Left ventricle myocardium inferior (tissue), 1 donor: ENCODE measurements at places on chromosomes 2 and 18. TPM values are rescaled to one million over a fixed set of nuclear protein-coding genes. Genes with fewer than 3 reads are reported as not detected.

DNA sequence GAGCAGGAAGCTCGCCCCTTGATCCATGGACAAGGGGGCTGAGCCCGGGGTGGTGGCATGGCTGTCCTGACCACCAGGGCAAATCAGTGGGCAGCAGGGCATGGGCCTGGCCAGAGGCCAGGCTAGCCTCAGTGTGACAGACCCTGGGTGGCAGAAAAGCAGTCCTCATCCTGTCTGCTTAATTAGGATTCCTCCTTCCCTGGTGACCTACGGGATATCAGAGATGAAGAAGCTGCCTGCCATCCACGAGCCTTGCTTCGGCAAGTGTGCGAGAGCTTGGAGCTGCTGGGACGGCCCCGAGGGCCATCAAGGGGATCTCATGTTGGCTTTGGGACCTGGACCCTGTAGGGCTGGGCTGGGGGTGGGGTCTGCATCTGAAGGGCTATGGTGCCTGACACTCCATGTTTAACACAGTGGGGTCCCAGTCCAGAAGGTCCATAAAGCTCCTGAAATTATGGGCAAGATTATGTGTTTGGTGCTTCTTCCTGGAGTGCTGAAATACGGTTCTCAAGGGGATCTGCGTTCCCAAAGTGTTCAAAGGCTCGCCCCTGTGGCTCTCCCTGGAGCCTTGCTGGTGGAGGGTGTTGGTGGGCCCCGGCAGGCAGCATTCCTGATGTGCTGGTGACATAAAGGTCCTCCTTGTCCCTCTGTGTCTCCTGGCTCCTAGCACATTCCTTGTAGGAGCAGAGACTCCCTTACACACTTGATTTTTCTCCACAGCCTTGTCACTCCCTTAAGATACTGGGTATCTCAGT, 52.6 kb downstream of the KCNIP3 start:
- DNase-seq, result no peak
- H3K4me3 ChIP-seq, result no peak overlapping the region
- H3K27ac ChIP-seq, result no peak overlapping the region

DNA sequence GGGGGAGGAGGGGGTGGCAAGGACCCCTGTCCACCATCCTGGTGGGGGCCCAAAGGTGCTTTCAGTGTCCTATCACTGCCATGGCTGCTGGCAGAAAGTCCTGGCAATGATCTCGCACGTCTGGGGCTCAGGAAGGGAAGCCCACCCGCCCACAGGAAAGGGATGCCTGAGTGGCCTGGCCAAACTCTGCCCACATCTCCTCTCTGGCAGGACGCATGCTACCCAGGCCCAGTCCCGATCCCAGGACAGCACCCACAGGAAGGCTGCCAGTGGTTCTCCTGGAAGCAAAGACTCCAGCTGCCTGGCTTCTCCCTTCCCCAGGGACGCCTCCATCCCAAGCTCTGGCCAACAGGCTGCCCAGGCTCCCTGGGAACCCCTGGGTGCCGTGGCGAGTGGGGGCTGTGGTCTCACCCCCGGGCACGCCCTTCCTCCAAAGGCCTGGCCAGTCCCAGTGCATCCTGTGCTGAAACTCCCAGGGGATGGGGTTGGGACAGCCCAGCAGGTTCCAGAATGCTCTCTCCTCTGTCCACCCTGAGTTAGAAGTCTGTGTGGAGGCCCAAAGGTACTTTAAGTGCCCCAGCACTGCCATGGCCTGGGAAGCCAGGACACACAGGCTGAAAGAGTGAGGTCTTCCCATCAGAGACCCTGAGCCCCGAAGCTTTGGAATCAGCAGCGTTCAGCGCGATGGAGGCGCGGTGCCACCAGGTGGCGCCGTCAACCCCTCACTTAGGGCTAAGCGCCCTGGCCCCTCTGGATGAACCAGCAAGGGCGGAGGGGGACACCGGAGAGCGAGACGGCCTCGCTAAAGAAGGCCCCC, 29.8 kb upstream of the TAF1B start:
- peak overlapping the region; percentile 45 for H3K4me3 ChIP-seq
- H3K4me1 ChIP-seq, result peaks cover 17% of the 10 kb centered on the region
- H3K27me3 ChIP-seq, result no peaks in the 10 kb centered on the region
- H3K27ac ChIP-seq, result no peak overlapping the region

DNA sequence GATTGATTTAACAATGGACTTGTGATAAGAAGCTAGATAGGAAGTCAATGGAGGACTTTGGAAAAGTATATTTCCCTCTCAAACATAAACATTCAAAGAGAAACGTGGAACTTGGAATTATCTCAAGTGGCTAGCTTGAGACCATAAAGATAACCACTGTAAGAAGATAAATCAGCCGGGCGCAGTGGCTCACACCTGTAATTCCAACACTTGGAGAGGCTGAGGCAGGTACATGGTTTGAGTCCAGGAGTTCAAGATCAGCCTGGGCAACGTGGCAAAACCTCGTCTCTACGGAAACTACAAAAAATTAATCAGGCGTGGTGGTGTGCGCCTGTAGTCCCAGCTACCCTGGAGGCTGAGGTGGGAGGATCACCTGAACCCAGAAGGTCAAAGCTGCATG, 405.9 kb upstream of the ACVR2A start:
- no peak overlapping the region for H3K4me3 ChIP-seq
- DNase-seq, result no peak

Gene GPR75
- total RNA-seq, result 0.82 TPM

Gene CACNB4
- 0.25 TPM for total RNA-seq

Gene ITGB6
- total RNA-seq, result 0.99 TPM

Gene RAD51AP2
- 0.14 TPM for total RNA-seq

Gene EVA1A
- total RNA-seq, result 0.41 TPM

GRCh38 chr2:222738809-222739208, 67.4 kb downstream of the MOGAT1 start:
- no peak for DNase-seq
- no peaks in the 10 kb centered on the region for H3K27me3 ChIP-seq
- no peak overlapping the region for H3K4me3 ChIP-seq
- no peaks in the 10 kb centered on the region for H3K36me3 ChIP-seq
- H3K4me1 ChIP-seq, result peaks cover 30% of the 10 kb centered on the region

DNA sequence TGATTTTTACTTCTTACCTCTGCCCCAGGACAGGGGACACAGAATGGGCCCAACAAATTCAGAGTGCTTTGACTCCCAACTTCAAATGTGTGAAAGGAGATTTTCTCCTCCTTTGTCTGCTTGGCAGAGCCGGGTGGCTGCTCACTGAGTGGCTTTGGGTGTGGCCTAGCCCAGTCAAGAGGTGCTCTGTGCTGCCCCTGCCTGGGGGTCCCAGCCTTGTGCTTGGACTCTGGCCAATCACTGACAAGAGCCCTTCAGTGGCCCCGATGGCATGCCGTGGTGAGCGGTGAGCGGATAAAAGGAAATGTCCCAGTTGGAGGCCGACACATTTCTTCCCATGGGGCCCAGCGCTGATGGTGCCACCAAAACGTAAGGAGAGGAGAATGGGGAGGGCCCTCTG, 259.2 kb downstream of the CELF4 start:
- H3K36me3 ChIP-seq, result no peaks in the 10 kb centered on the region
- no peak for DNase-seq
- no peak overlapping the region for H3K27ac ChIP-seq
- no peaks in the 10 kb centered on the region for H3K4me1 ChIP-seq

GRCh38 chr2:184793176-184793575, 194.8 kb downstream of the ZNF804A start:
- H3K4me3 ChIP-seq, result no peak overlapping the region
- no peaks in the 10 kb centered on the region for H3K36me3 ChIP-seq
- no peaks in the 10 kb centered on the region for H3K27me3 ChIP-seq
- H3K4me1 ChIP-seq, result no peaks in the 10 kb centered on the region
- no peak for DNase-seq

Gene SLC5A7
- total RNA-seq, result not detected

GRCh38 chr2:105431367-105432043, 32.7 kb upstream of the FHL2 start:
- peaks cover 69% of the 10 kb centered on the region for H3K4me1 ChIP-seq
- H3K27me3 ChIP-seq, result no peaks in the 10 kb centered on the region
- H3K36me3 ChIP-seq, result peaks cover 16% of the 10 kb centered on the region
- peak; percentile 77 for DNase-seq

GRCh38 chr18:56374007-56374655, 264.3 kb downstream of the TXNL1 start:
- no peak overlapping the region for H3K27ac ChIP-seq
- DNase-seq, result no peak
- no peaks in the 10 kb centered on the region for H3K27me3 ChIP-seq
- H3K4me1 ChIP-seq, result peaks cover 6% of the 10 kb centered on the region
- no peak overlapping the region for H3K4me3 ChIP-seq

DNA sequence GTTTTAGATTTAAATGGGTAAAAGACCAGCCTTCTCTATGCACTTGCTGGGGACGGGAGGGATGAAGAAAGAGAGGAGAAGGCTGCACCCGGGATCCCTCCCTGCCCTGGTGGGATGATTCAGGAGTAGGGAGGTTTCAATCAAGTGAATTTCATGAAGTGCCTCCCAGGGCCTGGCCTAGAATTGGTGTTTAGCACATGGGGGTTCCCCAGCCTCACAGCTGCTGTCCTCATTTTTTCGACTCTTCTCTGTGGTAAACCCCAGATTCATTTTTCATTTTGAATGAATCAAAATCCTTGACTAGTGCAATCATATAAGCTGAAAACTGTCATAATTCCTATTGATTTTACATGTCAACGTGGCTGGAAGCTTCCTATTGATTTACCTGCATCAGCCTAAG, 81.1 kb downstream of the LPIN1 start:
- no peak overlapping the region for H3K27ac ChIP-seq
- H3K4me3 ChIP-seq, result no peak overlapping the region
- H3K27me3 ChIP-seq, result no peaks in the 10 kb centered on the region
- DNase-seq, result no peak

GRCh38 chr2:172207911-172208310, 105.2 kb upstream of the DLX2 start:
- no peaks in the 10 kb centered on the region for H3K36me3 ChIP-seq
- no peak overlapping the region for H3K4me3 ChIP-seq
- peaks cover 5% of the 10 kb centered on the region for H3K4me1 ChIP-seq
- no peaks in the 10 kb centered on the region for H3K27me3 ChIP-seq
- DNase-seq, result no peak
- no peak overlapping the region for H3K27ac ChIP-seq

GRCh38 chr2:198691236-198691635, 766.5 kb downstream of the SATB2 start:
- H3K27ac ChIP-seq, result no peak overlapping the region
- DNase-seq, result no peak
- H3K27me3 ChIP-seq, result no peaks in the 10 kb centered on the region
- H3K4me1 ChIP-seq, result no peaks in the 10 kb centered on the region
- H3K36me3 ChIP-seq, result no peaks in the 10 kb centered on the region

DNA sequence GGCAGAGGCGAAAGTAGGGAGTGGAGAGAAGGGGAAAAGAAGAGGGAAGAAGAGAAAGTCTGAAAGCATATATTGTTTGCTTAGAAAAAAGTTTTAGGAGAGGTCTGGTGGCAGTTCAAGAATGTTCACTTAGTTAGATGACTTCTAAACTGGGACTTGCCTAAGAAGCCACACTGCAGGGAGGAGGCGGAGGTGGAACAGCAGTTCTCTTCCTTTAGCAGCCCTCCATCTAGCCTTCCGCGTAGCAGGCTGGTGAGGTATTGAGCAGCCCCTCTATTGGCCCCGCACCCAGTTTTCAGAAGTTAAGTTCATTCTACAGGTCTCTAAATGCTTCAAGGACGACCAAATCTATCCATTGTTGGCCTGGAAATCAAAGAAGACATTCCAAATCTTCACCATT, 31.9 kb upstream of the WIPF1 start:
- H3K27ac ChIP-seq, result no peak overlapping the region
- no peaks in the 10 kb centered on the region for H3K27me3 ChIP-seq
- no peak for DNase-seq
- no peaks in the 10 kb centered on the region for H3K36me3 ChIP-seq

Gene IL37
- not detected for total RNA-seq

GRCh38 chr2:180540761-180541160, 439.6 kb upstream of the UBE2E3 start:
- H3K27me3 ChIP-seq, result no peaks in the 10 kb centered on the region
- DNase-seq, result no peak
- no peaks in the 10 kb centered on the region for H3K4me1 ChIP-seq
- no peak overlapping the region for H3K27ac ChIP-seq
- H3K4me3 ChIP-seq, result no peak overlapping the region

GRCh38 chr2:210230518-210230917, 5.3 kb upstream of the ACADL start:
- H3K4me1 ChIP-seq, result peaks cover 2% of the 10 kb centered on the region
- H3K27ac ChIP-seq, result no peak overlapping the region
- DNase-seq, result no peak
- no peak overlapping the region for H3K4me3 ChIP-seq
- no peaks in the 10 kb centered on the region for H3K36me3 ChIP-seq

Gene RBM44
- total RNA-seq, result 0.27 TPM

Gene SIX3
- total RNA-seq, result not detected

DNA sequence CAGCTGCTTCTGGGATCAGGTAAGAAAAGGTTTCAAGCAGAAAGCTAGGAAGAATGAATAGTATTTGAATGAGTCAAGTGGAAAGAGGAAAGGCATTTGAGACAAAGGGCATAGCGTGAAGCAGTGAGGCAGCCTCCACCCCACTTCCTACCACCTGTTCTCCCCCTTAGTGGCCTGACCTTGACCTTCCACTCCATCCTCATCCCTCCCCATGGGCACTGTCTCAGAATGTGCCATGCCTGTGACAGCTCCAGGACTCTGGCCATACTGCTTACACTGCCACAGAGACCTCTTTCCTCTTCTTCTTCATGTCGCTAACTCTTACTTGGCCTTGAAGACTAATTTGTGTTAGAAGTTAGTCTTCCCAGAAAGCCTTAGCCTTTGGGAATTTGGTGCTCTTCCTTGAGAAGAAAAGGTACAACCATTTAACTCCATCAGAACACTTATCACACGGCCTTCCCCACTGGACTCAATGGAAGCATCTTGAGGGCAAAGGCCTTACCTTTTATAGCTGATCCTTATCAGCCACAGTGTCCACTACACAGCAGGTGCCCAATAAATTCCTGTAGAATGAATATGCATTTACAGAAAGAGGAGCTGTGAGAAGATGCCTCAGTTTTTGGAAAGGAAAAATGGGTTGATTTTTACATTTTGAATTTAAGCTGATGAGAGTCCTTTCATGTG, 15.2 kb upstream of the NOSTRIN start:
- H3K27ac ChIP-seq, result no peak overlapping the region
- DNase-seq, result no peak
- H3K27me3 ChIP-seq, result no peaks in the 10 kb centered on the region
- no peak overlapping the region for H3K4me3 ChIP-seq
- H3K4me1 ChIP-seq, result no peaks in the 10 kb centered on the region

Gene TNS1
- 828 TPM for total RNA-seq

DNA sequence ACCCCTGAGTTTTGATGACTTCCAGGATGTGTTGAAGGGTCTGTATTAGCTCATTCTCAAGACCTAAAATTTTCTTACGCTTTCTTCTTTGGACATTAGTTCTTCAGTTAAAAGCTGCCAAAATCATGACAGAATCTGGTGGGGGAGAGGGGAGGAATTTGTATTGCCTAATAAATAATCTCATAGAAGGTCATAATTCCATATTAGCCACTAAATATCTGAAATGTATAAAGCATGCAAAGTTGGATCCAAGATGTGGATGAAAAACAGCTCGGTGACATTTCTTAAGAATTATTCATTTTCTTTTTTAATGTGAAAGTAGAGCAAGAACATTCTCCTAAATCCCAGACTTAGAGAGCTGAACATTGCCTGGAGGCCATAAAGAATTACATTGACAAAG, 120.1 kb downstream of the MMADHC start:
- H3K4me3 ChIP-seq, result no peak overlapping the region
- H3K4me1 ChIP-seq, result no peaks in the 10 kb centered on the region
- H3K36me3 ChIP-seq, result no peaks in the 10 kb centered on the region
- H3K27me3 ChIP-seq, result no peaks in the 10 kb centered on the region

Gene SRD5A2
- not detected for total RNA-seq

GRCh38 chr2:23386339-23387220, 1.6 kb downstream of the KLHL29 start:
- peaks cover 93% of the 10 kb centered on the region for H3K27me3 ChIP-seq
- no peaks in the 10 kb centered on the region for H3K36me3 ChIP-seq
- peak overlapping the region; percentile 75 for H3K4me3 ChIP-seq
- H3K4me1 ChIP-seq, result peaks cover 19% of the 10 kb centered on the region
- peak; percentile 24 for DNase-seq
